ENCODE measurements at places on chromosomes 4 and X. TPM values are rescaled to one million over a fixed set of nuclear protein-coding genes. Genes with fewer than 3 reads are reported as not detected.

Gene FAAH2
- total RNA-seq, result 0.49 TPM

Gene MORC4
- 38.9 TPM for total RNA-seq

Gene LETM1
- 13.4 TPM for total RNA-seq

Gene NR0B1
- total RNA-seq, result 0.27 TPM

Gene FGG
- total RNA-seq, result 0.44 TPM

Gene MPP1
- total RNA-seq, result 16.6 TPM

Gene GPR50
- total RNA-seq, result not detected

Gene SGMS2
- 14.8 TPM for total RNA-seq

Gene PABPC4L
- total RNA-seq, result 6.0 TPM

Gene YIPF7
- 2.8 TPM for total RNA-seq

Gene GNRHR
- total RNA-seq, result not detected

Gene FAM9B
- not detected for total RNA-seq

Gene YTHDC1
- 53.9 TPM for total RNA-seq

Gene KLKB1
- 0.09 TPM for total RNA-seq

Gene LRRC66
- 1.2 TPM for total RNA-seq

Gene TCEAL7
- 155 TPM for total RNA-seq

Measured in muscle of leg (tissue), 16 donors.